ENCODE measurements at places on chromosomes 3 and 15.

DNA sequence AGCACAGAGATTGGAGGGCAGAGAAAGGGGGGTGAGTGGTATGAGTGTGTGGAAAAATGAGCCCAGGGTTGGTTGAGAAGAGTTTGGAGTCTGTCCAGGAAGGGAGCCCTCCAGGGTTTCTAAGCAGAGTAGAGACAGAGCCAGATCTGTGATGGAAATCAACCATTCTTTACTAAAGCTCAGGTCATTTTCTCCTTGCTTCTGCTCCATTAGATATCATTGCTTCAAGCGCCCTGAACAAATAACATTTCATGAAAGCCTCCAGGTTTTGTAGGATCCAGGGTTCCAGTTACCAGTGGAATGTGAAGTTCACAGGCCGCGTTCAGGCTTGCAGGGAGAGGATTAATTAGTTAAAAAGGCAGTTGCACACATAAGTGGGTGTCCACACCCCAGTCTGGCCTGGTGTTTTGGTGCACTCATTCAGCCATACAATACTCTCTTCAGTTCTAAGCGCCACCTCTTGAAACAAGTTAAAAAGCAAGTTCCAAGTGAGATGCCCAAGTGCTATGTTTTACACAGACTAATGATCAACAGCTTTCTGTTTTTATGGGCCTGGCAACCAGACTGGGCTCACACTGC lies 16.4 kb upstream of the BOC start:
- no peak for DNase-seq

DNA sequence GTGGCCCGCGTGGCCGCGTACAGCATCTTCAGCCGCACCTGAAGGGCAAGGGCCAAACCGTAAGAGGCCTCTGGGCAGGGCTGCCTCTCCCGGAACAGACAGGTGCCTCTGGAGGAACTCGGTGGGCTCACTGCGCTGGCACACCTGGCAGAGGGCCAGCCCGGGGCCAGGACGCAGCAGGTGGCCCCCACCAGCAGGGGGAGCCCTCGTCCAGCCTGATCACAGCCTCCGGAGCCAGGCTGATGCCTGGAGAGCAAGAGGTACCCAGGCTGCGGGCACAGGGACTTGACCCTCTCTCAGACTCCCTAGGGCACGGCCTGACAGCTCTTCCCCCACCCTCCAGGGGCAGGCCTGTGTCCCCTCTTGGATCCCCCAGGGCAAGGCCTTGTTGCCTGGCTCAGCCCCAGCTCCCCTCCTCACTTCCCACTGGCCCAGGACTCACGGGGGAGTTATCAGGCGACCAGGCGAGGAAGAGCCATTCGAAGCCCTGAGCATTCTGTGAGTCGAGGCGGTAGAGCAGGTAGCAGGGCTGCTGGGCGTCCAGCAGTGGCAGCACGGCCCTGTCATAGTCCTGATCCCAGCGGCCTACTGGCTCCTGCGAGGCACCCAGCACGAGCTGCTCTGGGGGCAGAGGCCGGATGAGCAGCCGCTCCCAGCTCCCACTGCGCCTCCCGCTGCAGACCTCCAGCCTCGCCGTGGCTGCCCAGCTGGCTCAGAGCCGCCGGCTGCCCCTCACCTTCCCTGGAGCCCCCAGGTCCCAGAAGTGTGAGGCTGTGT lies 6.2 kb upstream of the TLR9 start:
- peak; percentile 61 for DNase-seq

- DNase-seq: no peak
Measured at GRCh38 chr3:43291546-43291945, 5.2 kb downstream of the SNRK start.

- no peak for DNase-seq
Measured at GRCh38 chr3:184488577-184488976, 73.0 kb upstream of the EPHB3 start.

- DNase-seq: no peak
Measured at GRCh38 chr3:20975188-20975651, 775.8 kb downstream of the ZNF385D start.

DNA sequence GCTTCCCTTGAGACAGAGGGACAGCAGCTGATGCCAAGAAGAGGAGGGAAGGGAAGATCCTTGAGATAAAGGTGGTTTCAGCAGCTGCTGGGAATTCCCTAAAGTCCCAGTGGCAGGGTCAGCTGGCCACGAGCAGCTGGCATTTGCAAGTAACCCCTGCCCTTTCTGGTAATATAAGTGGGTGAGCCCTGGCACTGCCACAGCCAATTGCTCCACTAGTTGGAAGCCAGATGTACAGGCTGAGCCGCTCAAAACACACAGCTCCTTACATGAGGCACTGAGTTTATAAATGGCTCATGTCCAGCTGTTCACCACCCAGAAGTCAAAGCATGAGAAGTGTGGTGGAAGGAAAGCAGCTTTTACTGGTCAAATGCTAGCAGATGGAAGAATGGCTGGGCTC lies 35.4 kb downstream of the PRR20G start:
- no peak for DNase-seq

- no peak for DNase-seq
Measured at GRCh38 chr15:67138891-67139855, 73.8 kb downstream of the SMAD3 start.

GRCh38 chr3:80618295-80619256 lies 850.8 kb upstream of the ROBO1 start:
- DNase-seq: no peak

GRCh38 chr3:171781711-171782127 lies 28.6 kb downstream of the PLD1 start:
- no peak for DNase-seq

All from D721Med (cell line).